AG10803 (cell line): ENCODE measurements at places on chromosomes 3 and 15.

GRCh38 chr3:197835509-197835908, 44.5 kb downstream of the LRCH3 start:
- DNase-seq = no peak

- no peak for DNase-seq
Observed at GRCh38 chr3:48546203-48546829, 10.3 kb downstream of the PFKFB4 start.

DNA sequence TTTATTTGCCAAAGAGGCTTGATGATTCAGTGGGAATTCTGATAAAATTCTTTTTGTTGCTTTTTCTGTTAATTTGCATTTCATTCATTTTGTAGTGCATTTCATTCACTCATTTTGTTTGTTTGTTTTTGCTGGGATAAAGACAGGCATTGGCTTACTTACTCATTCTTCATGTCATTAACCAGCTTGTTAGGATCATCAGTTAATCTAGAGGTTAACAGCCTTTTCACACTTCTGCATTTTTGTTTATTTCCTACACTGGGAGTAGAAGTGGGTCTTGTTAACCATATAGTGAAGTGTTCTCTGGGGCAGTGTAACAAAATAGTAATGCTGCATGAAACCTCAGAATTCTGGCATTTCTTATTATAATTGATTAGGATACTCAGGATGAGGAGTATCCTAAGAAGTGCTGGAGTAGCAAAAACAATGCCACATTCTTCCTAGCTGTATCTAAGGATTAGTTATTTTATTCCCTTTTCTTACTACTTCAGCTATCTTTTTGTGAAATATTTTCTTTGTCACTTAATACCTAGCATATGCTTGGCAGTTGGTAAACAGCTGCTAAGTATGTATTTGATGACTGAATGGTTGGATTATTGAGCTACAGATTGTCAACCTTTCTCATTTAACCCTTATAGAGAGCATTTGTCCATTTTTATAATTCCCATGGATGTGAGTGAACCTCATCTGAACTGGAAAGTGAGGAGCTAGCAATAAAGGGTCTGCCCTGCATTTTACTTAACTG, 135.7 kb upstream of the LRRFIP2 start:
- no peak for DNase-seq

DNA sequence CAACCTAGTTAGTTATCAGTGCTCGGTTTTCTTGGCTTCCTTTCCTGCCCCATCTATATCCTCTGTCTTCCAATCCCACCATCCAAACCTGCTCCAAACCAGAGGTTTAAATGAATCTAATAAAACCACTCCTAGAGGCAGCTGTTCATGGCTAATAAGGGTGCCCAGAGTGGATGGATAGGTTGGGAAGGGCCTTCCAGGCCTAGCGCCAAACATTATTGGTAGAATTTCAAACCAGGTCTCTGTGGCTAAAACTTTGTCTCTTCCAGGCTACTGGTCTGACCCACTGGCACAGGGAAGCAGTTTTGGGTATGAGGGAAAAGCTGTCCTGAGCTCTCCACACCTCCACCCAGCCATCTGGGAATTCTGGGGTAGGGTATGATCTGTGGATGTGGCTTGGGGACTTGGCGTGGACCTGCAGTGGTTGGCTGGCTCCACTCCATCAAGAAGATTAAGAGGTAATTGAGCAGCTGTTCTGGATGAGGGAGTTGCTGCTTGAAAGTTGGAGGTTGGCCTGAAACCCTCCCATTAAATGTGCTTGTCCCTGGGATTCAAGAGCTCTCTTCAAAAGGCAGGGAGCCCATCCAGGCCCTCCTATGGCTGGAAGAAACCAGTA, 29.3 kb upstream of the INSYN1 start:
- DNase-seq = no peak

- peak; percentile 91 for DNase-seq
Observed at GRCh38 chr15:34951993-34952392, 17.5 kb downstream of the AQR start.
